ENCODE measurements at places on chromosomes 4 and X. TPM values are rescaled to one million over a fixed set of nuclear protein-coding genes. Genes with fewer than 3 reads are reported as not detected.

SLC6A8 gene
- 2.7 TPM for total RNA-seq

TNMD gene
- total RNA-seq: not detected

FHL1 gene
- total RNA-seq: 10.7 TPM

MAGEB2 gene
- not detected for total RNA-seq

GABRG1 gene
- total RNA-seq: not detected

FRMPD3 gene
- total RNA-seq: 0.30 TPM

TRIM60 gene
- total RNA-seq: not detected

ZNF280C gene
- total RNA-seq: 5.2 TPM

RNF212 gene
- 5.2 TPM for total RNA-seq

KLB gene
- total RNA-seq: 0.05 TPM

TDO2 gene
- total RNA-seq: not detected

SLIT2 gene
- not detected for total RNA-seq

IL1RAPL1 gene
- total RNA-seq: not detected

KLHL15 gene
- total RNA-seq: 29.7 TPM

RRH gene
- not detected for total RNA-seq

FAM9B gene
- total RNA-seq: not detected

ZC4H2 gene
- total RNA-seq: 6.5 TPM

AFM gene
- total RNA-seq: not detected

TEX13B gene
- total RNA-seq: not detected

RPL10 gene
- total RNA-seq: 6,105 TPM

MAPK10 gene
- total RNA-seq: not detected

AVPR2 gene
- not detected for total RNA-seq

DKK2 gene
- total RNA-seq: not detected

WNK3 gene
- not detected for total RNA-seq

ADAM29 gene
- total RNA-seq: not detected

GCNA gene
- total RNA-seq: 3.9 TPM

PF4V1 gene
- not detected for total RNA-seq

GATA1 gene
- not detected for total RNA-seq

POLN gene
- total RNA-seq: 0.89 TPM

SPANXN4 gene
- not detected for total RNA-seq

HSFX4 gene
- total RNA-seq: not detected

OCRL gene
- total RNA-seq: 2.1 TPM

SYN1 gene
- 0.17 TPM for total RNA-seq

ERVMER34-1 gene
- total RNA-seq: not detected

CLTRN gene
- 0.22 TPM for total RNA-seq

PLAC8 gene
- total RNA-seq: 234 TPM

FAT4 gene
- not detected for total RNA-seq

SLC10A4 gene
- not detected for total RNA-seq

MAP7D2 gene
- not detected for total RNA-seq

LRIT3 gene
- total RNA-seq: 0.08 TPM

RHOH gene
- total RNA-seq: 533 TPM

GNRHR gene
- not detected for total RNA-seq

COX7B2 gene
- not detected for total RNA-seq

SLC49A3 gene
- total RNA-seq: 0.69 TPM

Measured in CD8-positive, alpha-beta T cell (primary cell).